AG09319 (cell line): ENCODE measurements at places on chromosomes 12 and 14.
A peak's percentile ranks its signal among the peaks of the same experiment; 100 is the strongest.

- no peak for DNase-seq
Measured at GRCh38 chr14:88746052-88746451, 46.7 kb downstream of the EML5 start.

DNA sequence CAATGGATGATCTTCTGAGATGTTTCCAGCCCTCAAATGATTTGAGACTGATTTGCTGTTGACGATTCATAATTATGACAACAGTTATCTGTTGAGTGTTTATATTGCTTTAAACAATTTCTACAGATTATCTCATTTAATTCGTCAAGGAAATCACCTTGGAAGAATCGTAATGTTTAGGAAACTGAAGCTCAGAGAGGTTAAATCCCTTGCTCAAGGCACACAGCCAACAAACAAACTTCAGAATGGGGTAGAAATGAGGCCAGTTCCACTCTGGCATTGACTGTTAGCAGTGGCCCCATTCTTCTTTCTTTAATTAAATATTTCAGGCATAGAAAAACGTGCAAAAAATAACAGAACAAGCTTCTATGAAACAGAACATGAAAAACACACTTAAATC is 4.0 kb upstream of the WSCD2 start:
- no peak for DNase-seq

DNA sequence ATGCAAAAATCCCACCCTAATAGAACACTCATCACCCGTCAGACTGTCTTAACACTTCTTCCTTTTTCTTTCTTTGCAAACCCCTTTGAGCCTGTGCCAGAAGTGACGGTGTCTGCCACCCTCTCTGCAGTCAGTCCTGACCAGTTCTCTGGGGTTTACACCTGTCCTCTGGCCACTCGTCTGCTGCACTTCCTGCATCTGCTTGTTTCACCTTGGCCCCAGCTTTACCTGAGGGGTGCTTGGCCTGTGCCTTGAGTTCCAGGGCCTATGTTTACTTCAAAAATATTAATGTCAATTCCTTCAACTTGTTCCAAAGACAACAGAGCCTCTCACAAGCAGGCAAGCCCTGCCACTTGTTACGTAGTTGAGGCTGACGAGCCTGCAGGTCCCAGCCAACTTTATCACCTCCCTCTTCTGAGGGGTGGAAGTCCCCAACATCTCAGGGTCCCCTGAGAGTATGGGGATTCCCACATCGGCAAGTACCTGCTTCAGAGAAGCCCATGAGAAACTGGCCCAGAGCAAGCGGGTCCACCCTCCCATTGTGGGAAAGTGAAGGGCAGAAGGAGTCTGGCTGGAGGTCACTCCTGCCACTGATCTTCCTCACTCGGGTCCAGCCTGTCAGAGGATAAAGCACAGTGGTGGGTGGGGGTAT is 205.4 kb downstream of the DAD1 start:
- DNase-seq = no peak

- DNase-seq = no peak
Measured at GRCh38 chr12:21370845-21371449, 1.8 kb upstream of the IAPP start.

GRCh38 chr12:125070112-125070511 is 4.9 kb downstream of the AACS start:
- DNase-seq = no peak

- DNase-seq = no peak
Measured at GRCh38 chr12:1126091-1126490, 135.1 kb downstream of the ERC1 start.

DNA sequence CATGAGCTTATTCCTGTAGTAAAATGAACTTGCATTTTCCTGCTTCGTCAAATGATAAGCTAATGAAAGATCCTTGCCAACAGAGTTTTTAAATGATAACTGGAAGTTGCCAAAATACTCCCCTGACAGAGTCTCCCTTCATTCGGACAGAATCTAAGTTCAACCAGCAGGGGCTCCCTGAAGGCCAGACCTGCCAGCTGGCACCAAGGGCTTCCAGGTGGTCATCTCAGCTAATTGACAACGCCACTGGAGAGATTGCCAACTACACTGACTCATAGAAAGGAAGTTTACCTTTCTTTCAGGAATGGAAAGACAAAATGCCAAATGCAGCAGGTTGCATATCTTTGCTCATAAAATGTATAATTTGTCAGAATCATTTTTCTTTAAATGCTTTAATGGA is 462.8 kb downstream of the GXYLT1 start:
- no peak for DNase-seq

- no peak for DNase-seq
Measured at GRCh38 chr12:42992826-42993225, 403.3 kb upstream of the PRICKLE1 start.

DNA sequence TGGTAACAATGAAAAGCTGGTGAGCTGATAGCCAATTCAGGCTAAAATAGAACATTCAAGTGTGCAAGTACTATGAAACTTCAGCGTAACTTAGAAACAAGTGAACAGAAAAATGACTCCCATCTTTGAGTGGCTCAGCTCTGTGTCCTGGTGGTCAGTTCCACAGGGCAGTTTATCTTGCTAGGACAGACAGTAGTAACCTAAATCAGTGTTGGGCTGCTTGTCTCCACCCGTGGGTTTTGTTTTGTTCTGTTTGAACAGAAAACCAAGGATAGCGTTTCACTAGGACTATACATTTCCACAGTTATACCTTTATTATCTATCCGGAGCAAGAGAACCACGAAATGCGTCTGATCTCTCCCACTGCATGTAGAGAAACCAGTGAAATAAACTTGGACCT is 467.8 kb downstream of the EGLN3 start:
- no peak for DNase-seq

- no peak for DNase-seq
Measured at GRCh38 chr12:106309671-106310505, 7.4 kb downstream of the TCP11L2 start.

DNA sequence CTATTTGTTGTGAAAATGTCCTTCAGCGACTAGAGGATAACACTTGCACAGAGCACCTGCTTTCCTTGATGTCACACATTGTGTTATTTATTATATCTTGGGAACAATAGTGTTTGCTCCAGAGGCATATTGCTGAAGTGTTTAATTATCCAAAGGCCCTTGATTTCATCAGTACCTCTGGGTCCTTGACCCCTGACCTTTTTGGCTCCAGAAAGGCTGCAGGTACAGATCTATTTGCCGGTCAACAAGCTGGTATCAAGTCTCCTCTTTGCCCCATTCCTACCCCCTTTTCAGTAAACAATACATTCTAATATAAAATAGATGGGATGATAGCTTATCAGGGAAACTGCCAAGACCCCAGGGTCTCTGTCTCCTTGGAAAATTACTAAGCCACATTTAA is 206.8 kb downstream of the DACT1 start:
- no peak for DNase-seq

GRCh38 chr14:31582836-31583452 is 21.7 kb downstream of the NUBPL start:
- DNase-seq = no peak

DNA sequence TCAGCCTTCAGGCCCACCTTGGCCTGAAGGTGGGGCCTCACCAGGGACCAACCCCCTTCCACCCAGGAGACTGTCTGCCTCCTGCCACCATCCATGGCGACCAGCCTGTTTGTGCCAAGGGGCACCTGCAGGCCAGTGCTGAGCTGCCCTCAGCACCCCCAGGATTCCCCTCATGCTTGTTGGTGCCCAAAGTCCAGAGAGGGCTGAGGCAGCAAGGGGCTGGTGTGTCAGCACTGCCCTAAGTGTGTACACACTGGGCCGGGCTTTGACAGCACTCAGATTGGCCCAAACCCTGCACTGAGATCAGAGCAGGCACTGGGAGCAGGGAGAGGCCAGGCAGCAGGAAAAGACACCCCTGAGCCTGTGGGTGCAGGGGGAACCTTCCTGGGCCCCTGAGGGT is 18.6 kb downstream of the SYNJ2BP start:
- DNase-seq = no peak

DNA sequence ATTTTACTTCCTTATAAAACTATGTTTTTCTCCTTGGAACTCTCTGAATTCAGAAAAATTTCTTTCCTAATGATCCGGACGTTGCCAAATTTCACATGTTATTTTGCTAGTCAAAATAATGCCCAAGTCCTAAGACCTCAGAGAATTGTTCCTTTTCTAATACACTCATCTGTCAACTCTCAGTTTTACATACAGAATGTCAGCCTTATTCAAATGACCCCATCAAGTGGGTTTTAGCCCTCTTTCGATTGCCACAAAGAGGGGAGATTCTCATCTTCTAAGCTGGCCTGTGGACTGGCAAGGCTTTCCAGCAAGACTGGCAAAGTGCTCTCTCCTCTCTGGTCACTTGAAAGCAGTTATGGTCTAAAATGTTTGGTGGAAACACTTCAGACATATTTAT is 99.3 kb upstream of the GPHB5 start:
- DNase-seq = no peak

DNA sequence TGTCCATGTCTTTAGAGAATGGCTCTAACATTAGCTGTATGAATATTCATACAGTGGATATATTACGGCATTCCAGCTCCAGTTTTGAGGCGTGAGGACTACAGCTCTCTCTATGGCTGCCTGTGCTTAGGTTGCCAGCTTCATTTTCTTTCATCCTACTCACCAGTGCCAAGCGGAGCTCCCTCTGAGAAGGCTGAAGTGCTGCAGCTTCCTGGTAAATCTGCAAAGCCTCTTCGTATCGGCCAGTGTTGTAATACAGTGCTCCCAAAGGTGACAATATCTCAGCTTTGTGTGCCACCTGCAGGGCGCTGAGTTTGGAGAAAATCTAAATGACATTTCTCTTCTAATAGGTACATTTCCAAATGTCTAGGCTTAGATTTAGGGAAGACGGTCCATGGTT is 19.8 kb upstream of the OVCH1 start:
- no peak for DNase-seq

DNA sequence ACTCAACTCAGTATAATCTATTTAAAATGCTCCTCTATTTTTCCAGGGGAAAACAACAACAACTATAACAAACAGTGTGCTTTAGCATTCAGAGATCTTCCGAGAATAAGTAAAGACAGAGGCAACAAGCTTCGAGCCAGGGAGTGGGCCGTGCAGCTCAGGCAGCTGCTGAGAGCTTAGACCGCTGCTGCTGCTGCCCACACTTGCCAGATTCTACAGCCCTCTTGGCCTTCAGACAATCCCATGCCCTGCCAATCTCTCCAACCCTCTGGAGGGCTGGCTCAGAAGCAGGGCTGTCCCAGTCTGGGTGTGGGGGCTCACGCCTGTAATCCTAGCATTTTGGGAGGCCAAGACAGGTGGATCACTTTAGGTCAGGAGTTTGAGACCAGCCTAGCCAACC is 23.4 kb upstream of the ELK3 start:
- DNase-seq = no peak

DNA sequence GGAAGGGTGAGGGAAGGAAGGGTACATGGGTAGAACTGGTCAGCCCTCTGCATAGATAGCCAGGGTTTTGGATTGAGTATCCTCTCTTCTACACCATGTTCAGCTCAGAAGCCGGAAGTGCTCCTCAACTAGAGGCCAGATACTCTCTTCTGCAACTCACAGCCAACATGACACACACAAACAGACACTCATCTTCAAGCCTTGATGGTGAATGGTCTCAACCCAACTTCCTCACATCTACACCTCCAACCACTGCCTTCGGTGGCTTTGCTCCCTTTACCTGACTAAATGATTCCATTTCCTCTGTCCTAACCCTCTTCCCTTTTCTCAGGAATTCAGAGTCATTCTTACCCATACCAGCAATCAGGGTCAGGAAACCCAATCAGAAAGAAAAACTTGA is 7.6 kb upstream of the FKBP11 start:
- no peak for DNase-seq

GRCh38 chr12:6697584-6698351 is 2.8 kb downstream of the PIANP start:
- DNase-seq = peak; percentile 15

- peak; percentile 54 for DNase-seq
Measured at GRCh38 chr14:104826189-104826860, 25.4 kb downstream of the ZBTB42 start.

GRCh38 chr12:67048371-67048770 is 220.8 kb upstream of the CAND1 start:
- DNase-seq = no peak

- DNase-seq = no peak
Measured at GRCh38 chr14:105412771-105413543, 6.7 kb upstream of the MTA1 start.

DNA sequence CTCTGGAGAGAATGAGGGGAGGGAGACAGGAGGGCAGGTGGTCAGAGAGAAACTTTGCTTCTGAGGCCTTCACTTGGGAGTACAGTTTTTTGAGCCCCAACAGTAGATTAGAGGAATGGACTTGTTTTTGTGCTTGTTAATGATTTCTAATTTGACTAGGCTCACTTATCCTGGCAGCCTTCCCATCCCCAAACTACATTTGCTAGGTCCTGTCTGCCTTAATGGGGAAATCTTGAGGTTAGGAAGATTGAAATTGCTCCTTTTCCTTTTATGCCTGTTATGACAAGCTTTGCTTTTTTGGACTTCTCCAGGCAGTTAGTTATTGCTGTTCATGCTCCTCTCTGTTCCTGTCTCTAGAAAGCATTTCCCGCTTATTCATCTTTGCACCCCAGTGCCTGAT is 37.7 kb downstream of the SYNE2 start:
- DNase-seq = no peak

GRCh38 chr14:44211718-44212117 is 295.4 kb downstream of the FSCB start:
- no peak for DNase-seq

DNA sequence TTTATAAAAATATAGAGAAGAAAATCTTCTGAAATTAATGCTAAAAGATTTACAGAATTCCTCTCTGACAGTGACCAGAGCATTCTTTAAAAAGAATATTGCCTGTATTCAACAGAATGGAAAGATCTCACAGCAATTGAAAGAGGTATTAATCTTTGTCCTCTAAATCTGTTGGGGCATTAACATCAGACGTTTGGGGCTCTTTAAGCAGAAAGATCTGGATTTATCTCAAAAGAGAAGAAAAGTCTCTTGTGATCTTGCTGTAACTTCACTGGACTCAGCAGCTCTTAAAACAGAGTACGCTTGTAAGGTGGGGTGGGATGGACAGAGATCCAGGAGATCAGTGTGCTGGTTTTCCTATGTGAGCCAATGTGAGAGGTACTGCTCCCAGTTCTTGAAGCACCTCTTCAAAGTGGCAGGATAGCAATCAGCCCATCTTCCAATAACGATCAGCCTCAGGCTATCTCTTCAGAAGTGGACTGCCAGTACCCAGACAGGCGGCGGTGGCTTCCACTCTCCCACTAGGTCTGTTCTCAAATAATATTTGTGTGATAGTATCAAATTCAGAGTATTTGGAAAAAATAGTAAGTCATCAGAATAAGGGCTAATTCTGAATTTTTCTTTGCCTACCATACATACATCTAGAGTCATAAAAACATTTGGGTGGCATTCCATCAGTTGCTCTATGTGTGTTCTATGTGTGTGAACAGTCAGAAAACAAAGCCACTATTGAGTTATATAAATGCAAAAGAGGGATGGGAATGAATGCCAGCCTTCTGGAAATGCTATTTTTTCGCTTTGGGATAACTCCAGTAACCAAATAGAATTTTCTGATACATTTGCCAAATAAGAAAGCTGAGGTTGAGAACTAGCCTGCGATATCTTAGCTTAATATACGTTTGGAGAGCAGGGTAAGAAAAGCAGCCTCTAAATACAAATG is 237.4 kb upstream of the RGS6 start:
- DNase-seq = no peak
